HFF-Myc (cell line): ENCODE measurements at places on chromosomes 3 and 15.

- no peak for DNase-seq
These were observed 204.5 kb upstream of the CMC1 start for GRCh38 chr3:28036599-28037575.

GRCh38 chr3:124174476-124174875 is 182.6 kb upstream of the ROPN1 start:
- DNase-seq: peak; percentile 19

DNA sequence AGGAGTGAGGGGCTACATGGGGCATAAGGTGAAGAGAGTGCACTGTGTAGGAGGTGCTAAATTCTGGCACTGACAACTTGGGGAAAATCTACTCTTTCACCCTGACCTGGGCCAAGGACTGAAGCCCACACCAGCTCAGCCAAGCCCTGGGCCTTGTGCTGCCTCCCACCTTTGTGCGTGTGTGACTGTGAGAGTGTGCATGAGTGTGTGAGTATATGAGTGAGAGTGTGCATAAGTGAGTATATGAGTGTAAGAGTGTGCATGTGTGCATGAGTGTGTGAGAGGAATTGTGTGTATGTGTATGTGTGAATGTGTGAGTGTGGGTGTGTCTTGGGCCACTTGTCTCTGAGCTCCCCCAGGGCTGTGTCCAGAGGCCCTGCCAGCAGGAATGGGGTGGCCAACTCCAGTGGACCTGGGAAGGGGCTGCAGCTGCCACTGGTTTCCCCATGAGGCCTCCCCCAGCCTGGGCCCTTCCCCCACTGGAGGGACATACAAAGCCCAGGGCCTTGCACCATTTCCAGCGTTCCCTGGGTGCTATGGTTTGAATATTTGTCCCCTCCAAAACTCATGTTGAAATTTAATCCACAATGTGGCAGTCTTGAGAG is 15.2 kb downstream of the C3orf22 start:
- DNase-seq: no peak

GRCh38 chr3:69385723-69386555 is at the start of gene FRMD4B:
Gene FRMD4B, minus strand, starts transcription at chr3:69386088. Its CDS starts 99 bp downstream, at chr3:69385989.
- DNase-seq: no peak

- DNase-seq: no peak
These were observed 3.7 kb downstream of the NR2F2 start for GRCh38 chr15:96334017-96334704.

DNA sequence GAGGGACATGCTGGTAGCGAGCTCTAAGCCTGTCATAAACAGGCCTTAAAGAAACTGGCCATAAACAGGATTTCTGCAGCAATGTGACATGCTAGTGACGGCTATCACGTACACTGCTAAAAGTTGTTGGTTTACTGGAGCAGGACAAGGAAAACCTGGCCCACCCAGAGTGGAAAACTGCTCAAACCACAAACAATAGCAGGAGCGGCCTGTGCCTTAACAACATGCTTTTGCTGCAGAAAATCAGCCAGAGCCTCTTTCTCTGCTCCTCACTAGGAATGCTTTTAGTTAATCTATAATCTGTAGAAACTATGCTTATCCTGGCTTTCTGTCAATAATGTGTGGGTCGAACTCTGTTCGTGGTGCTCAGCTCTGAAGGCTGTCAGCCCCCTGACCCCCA is 202.9 kb upstream of the UBE3A start:
- DNase-seq: no peak

DNA sequence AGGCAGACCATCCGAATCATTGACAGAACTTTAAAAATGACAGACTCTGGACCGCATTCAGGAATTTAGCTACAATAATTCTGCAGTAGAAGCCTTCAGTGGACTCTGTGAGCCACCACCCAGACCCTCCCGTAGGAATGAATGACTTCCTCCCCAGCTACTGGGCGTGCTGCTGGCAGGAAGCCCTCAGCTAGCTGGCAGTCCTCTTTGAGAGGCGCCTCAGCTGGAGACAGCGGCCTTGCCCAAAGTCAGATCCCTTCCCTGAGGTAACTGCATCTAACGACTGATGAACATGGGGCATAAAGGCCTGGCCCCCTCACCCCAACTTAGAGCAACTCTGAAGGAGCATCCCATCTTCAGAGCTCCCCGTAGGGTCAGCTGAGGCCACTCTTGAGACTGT is 25.8 kb downstream of the CRABP1 start:
- DNase-seq: no peak

DNA sequence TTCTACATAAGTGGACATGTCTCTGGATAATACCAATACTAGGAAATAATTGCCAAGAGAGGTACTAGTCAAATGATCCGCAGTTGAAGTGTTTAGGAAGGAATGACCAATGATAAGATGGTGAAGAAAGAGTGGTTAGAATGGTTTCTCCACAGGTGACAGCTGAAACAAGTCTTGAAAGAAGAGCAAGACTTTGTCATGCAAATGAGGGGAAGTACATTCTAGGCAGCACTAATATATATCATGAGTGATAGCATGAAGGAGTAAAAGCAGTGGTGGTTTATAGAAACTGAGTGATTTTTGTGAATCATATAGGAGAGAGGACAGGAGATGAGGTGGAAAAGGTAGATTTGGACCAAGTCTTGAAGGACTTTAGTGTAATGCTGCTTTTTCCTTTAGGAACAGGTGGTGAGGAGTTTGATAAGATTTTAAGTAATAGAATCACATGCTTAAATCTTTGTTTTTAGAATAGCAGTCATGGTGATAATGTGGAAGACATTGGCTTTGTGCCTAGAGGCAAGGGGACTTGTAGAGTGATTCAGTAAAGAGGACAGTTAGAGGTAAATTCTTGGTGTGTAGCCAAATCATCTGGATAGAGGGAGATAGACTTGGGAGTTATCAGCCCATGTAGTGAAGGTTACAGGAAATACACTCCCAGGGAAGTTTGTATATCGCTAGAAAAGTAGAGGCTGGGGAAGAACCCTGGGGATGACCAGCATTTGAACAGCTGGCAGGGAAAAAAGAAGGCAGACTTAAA is 31.9 kb downstream of the SLMAP start:
- no peak for DNase-seq

DNA sequence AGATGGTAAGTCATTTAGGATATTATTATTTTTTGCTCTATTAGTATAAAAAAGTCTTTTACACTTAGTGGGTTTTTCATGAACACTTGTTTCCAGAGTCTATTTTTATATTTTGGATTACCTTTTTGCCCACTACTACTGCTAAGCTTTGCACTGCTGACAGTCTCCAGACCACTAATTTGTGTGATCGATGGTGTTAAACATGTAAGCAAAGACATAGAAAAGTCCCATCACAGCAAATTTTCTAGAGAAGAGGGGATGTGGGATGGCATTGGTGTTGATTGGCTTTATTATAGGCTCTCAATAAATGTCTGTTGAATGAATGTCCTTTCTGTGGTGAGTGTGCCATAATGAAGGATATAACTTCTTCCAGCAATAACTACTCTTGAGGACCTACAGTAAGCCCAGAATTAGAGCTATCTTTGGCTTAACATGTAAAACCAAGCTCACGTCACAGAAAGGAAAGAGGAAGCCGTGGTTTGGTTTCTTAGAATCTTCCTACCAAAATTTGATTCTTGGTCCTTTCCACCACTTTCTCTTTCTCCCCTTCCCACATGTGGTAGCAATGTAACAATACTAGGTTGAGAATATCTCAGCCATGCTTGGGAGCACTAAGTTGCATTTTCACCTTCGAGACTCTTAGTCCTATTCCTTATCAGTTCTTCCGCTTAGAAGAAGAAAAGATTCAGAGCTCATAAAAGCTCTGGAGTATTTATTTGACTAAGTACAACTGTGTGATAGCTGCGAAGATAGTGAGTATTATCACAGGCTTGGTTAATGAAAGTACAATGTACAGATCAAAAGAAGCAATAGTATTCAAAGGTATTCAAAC is 90.6 kb upstream of the UMPS start:
- no peak for DNase-seq

DNA sequence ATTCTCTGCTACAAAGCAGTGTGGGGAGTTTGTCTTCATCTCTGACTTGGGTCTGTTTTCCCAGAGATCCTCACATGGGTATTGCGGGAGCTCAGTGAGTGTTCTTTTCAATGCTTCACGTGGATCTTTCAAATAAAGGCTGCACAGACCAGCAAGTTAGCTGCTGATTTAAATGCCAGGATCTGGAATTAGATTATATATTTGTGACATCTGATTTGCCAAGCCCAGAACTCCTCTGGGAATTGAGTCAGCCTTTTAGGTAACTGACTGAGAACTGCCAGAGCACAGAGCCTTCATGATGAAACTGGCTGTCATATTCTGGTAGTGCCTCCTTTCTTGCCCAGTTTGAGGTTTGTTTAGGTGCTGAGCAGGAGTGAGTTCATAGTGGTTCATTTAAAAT is 14.7 kb downstream of the EDEM1 start:
- DNase-seq: no peak

GRCh38 chr3:99871231-99872045 is 53.8 kb downstream of the CMSS1 start:
- no peak for DNase-seq

DNA sequence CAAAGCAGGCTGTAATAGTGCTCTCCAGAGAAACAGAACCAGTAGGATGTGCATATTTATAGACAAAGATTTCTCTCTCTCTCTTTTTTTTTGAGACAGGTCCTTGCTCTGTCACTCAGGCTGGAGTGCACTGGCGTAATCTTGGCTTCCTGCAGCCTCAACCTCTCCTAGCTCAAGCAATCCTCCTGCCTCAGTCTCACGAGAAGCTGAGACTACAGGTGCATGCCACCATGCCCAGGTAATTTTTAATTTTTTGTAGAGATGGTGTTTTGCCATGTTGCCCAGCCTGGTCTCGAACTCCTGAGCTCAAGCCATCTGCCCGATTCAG is 67.1 kb upstream of the CHD2 start:
- no peak for DNase-seq

DNA sequence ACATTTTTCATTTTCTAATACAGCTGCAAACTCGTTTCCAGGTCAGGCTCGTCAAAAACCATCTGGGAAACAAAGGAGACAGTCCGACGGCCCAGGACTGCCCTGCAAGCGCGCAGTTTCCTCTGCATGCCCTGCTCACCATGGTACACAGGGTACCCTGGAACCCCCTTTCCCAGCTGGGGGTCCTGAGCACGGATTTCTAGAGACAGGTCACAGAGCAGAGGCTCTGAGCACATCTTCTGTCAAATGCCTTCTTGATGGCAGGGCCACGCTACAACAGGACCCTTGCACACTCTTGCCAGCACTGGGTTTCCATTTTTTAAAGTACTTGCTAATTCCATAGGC is 8.1 kb downstream of the ZXDC start:
- no peak for DNase-seq

GRCh38 chr3:127953091-127954035 is 38.3 kb downstream of the KBTBD12 start:
- DNase-seq: no peak

- DNase-seq: no peak
These were observed 252.3 kb downstream of the OCA2 start for GRCh38 chr15:27846722-27847395.

GRCh38 chr3:30667280-30667651 is 60.9 kb downstream of the TGFBR2 start:
- DNase-seq: no peak

- DNase-seq: no peak
These were observed 4.5 kb downstream of the EIF3J start for GRCh38 chr15:44541282-44541958.

GRCh38 chr15:62883938-62884479 is 158.5 kb upstream of the TPM1 start:
- peak; percentile 94 for DNase-seq

- no peak for DNase-seq
These were observed 127.4 kb downstream of the ATP10A start for GRCh38 chr15:25735550-25736384.

DNA sequence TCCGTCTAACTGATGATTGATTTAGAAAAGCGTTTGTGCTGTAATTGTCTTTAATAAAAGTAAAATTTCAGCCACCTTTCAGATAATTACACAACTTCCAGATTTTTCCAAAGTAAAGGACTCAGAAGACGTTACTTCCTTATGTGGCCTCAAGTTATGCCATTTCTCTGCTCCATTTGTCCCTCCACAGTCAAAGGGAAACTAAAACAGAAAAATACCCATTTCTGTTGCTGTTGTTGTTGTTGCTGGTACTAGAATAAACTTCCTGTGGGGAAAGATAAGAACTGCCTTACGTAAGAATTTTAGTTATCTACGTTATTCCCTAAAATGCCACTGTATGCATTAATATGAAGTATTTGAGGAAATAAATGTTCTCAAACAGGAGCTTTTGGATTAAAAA is 153.9 kb downstream of the P3H2 start:
- no peak for DNase-seq

DNA sequence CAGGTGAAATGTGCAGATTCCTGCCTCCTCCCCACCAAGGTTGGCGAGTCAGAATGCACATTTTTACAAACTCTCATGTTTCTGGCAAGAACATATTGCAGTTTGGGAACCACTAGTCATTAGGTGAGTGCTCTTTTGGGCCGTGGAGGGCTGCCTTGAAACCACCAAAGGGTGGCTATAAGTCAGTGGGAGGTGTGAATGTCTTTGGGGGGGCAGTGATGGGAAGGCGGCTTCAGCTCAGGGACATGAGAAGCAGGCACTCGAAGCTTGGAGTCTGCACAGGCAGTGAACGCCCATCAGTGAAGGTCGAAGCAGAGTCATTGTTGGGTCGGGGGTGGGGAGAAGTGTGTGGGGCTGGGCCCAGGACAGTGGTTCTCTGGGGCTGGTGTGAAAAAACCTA is 1.1 kb downstream of the NOX5 start:
- no peak for DNase-seq

- no peak for DNase-seq
These were observed 38.6 kb downstream of the SEMA6D start for GRCh38 chr15:47755941-47756340.

- DNase-seq: no peak
These were observed 16.0 kb downstream of the LPP start for GRCh38 chr3:188169830-188170455.

GRCh38 chr3:44865272-44866035 is 3.7 kb downstream of the TMEM42 start:
- no peak for DNase-seq

DNA sequence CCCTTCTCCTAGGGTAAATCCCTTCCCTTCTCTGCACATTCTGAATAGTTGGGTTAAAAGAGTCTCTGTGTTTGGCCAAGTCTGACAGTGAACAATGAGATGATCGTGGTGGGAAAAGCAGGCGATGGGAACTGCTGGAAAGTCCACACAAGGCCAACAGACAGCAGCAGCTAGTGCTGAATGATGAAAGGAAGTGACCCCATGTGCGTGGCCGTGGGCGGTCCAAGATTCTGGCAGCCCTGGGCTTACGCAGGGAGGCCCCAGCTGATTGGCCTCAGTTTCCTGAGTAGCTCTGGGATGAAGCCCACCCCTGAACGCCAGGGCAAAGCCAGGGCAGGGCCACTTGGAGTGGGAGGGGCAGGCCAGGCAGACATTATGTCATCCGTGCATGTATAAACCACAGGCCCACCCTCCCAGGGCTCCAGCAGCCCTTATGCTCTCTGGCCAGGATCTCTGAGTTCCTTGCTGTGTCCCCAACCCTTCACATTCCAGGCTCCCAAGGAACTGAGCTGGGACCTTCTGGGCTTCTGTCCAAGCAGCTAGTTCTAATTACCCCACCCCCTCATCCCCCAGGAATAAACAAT is 57.8 kb downstream of the CDC25A start:
- peak; percentile 79 for DNase-seq
